PC-9 (cell line): ENCODE measurements at places on chromosomes 7 and 10. TPM values are rescaled to one million over a fixed set of nuclear protein-coding genes. Genes with fewer than 3 reads are reported as not detected.
A peak's percentile ranks its signal among the peaks of the same experiment; 100 is the strongest.

DNA sequence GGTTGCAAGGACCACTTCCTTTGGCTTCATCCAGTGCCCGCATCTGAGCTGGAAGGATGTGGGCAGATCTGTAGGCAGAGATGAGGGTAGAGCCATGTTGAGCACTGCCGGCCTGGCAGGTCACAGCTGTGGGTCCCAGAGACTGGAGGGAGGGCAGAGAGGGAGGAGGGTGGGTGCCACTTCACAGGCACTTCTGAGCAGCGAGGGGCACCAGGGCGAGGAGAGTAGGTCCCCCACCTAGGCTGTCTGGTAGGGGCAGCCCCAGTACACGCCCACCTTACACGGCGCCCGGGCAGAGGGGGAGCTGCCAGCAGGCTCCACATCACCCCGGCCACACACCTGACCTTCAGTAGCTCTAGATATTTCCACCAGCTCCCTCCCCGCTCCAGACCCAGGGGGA is 473.0 kb upstream of the FOXK1 start:
- H3K4me1 ChIP-seq: no peaks in the 10 kb centered on the region
- no peak overlapping the region for H3K27ac ChIP-seq
- DNase-seq: no peak
- no peaks in the 10 kb centered on the region for H3K36me3 ChIP-seq

- H3K36me3 ChIP-seq: no peaks in the 10 kb centered on the region
- no peak for DNase-seq
- peaks cover 18% of the 10 kb centered on the region for H3K4me1 ChIP-seq
Observed at GRCh38 chr10:73094986-73095480, 1.6 kb downstream of the P4HA1 start.

- H3K27ac ChIP-seq: peak overlapping the region; percentile 96
- no peaks in the 10 kb centered on the region for H3K36me3 ChIP-seq
- no peaks in the 10 kb centered on the region for H3K27me3 ChIP-seq
- no peak overlapping the region for H3K4me3 ChIP-seq
Observed at GRCh38 chr10:22816298-22816653, 101.9 kb upstream of the PIP4K2A start.

OR13A1 gene
- total RNA-seq: 0.15 TPM in 1 of 2 replicates, not detected in the other

KEL gene
- total RNA-seq: 0.46 TPM in 1 of 2 replicates, not detected in the other

ARHGAP22 gene
- 3.2 and 4.0 TPM in 2 replicates for total RNA-seq

- peaks cover 1% of the 10 kb centered on the region; the same call in 1 of the 2 replicates for H3K27me3 ChIP-seq
- H3K4me1 ChIP-seq: no peaks in the 10 kb centered on the region
- H3K27ac ChIP-seq: no peak overlapping the region
Observed at GRCh38 chr7:101386177-101386557, 23.5 kb downstream of the COL26A1 start.

DNA sequence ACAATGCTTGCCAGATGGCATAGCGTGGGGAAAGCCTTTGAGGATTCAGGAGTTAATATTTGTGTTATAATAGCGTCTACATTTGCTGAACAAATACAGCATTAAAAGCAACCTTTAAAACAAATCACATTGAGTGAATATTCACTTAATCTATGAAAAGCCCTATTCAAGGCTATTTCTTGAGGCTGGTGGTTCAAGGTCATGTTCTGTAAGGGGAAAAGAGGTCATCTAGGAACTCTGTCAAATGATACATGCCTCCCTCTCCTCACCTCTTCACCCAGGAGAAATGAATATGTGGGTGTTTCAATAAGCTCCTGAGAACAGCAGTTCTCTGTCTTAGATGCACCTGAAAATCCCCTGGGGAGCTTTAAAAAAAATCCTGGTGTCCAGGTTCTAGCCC is 303.0 kb downstream of the ELMO1 start:
- peaks cover under 1% of the 10 kb centered on the region; the same call in 1 of the 2 replicates for H3K27me3 ChIP-seq
- DNase-seq: no peak
- H3K4me3 ChIP-seq: no peak overlapping the region
- H3K27ac ChIP-seq: no peak overlapping the region
- no peaks in the 10 kb centered on the region for H3K36me3 ChIP-seq

DNA sequence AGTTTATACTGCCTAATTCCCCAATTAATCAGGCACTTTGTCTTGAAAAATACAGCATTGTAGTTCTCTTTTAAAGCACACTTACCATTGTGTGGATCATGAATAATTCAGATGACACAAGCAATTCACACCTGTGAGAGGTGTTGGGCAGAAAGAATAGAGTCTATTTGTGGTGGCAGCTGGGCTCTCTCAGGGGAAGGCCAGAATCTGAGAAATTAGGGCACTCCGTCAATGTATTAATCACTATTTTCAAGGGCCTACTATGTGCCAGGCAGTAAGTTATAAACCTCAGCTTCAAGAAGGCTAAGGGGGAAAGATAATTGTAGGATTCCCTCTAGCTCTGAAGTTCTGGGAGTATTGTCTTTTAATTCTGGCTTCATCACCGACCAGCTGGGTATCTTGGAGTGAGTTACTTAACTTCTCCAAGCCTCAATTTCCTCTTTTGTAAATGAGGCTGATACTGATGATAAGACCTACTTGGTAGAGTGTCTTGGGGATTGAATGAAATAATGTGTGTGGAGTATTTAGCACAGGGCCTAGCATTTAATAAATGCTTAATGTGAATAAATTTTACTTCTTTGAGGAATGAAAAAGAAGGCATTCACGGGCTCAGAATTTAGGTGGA is 2.5 kb downstream of the CHN2 start:
- DNase-seq: no peak
- no peaks in the 10 kb centered on the region for H3K36me3 ChIP-seq
- peaks cover 23% of the 10 kb centered on the region for H3K4me1 ChIP-seq
- H3K27me3 ChIP-seq: no peaks in the 10 kb centered on the region
- H3K27ac ChIP-seq: no peak overlapping the region

DNA sequence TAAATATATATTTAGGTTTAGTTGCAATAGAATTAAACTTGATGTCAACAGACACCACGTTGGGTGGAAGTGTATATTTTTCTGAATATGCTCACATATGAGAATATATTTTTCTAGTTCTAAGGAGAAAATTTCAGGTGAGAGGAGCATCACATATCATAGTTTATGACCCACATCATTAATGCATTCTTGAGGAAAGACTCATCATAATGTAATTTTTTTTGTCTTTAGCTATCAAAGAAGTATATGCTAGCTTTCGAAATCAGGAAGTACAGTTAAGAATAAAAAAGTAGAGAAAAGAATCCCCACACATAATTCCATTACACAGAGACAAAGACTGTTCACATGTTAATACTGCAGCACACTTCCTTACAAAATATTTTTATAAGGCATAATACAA is 30.4 kb downstream of the A1CF start:
- H3K36me3 ChIP-seq: no peaks in the 10 kb centered on the region
- no peak overlapping the region for H3K4me3 ChIP-seq
- DNase-seq: no peak
- H3K27me3 ChIP-seq: no peaks in the 10 kb centered on the region
- no peak overlapping the region for H3K27ac ChIP-seq
- H3K4me1 ChIP-seq: peaks cover 6% of the 10 kb centered on the region; the same call in 1 of the 2 replicates

AUTS2 gene
- total RNA-seq: not detected in 2 replicates

SFMBT2 gene
- total RNA-seq: 0.07 TPM in 1 of 2 replicates, not detected in the other

ENTPD1 gene
- not detected in 2 replicates for total RNA-seq

DNA sequence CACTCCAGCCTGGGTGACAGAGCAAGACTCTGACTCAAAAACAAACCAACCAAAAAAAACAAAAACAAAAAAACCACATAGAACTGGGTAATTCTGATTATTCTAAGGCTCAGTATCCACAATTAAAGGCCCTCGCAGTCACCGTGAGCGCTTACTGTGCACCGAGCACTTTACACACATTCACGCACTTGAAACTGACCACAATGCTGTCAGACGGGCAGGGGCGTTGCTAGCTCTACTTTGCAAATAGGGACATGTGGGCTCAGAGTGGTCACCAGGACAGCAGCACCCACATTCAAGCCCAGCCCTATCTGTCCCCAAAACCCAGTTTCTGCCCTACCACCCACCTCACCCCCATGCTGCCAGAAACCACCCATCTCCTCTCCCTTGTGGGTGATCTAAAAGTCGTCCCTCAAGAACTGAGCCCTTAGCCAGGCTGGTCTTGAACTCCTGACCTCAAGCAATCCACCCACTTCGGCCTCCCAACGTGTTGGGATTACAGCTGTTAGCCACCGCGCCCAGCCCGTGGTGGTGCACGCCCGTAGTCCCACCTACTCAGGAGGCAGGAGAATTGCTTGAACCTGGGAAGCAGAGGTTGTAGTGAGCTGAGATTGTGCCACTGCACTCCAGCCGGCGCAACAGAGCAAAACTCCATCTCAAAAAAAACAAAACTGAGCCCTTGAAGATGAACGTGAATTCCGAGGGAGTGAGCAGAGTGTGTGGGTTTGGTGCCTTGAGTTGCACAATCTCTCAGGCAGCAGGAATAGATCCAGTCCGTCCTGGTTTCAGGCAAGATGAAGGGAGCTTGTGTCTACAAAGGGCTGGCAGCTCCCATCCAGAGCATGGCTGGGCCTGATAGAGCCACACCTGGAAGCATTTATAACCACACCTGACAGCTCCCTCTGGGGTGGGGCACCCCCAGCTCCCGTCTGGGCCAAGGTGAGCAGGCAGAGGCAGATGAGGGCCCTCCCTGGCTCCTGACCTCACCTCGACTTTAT is 5.4 kb upstream of the HSPB1 start:
- DNase-seq: peak; percentile 90
- no peak overlapping the region for H3K4me3 ChIP-seq
- peaks cover 75% of the 10 kb centered on the region for H3K4me1 ChIP-seq
- peak overlapping the region; percentile 67 for H3K27ac ChIP-seq
- no peaks in the 10 kb centered on the region for H3K36me3 ChIP-seq
- no peaks in the 10 kb centered on the region for H3K27me3 ChIP-seq

COBL gene
- 49.4 and 51.4 TPM in 2 replicates for total RNA-seq

DNA sequence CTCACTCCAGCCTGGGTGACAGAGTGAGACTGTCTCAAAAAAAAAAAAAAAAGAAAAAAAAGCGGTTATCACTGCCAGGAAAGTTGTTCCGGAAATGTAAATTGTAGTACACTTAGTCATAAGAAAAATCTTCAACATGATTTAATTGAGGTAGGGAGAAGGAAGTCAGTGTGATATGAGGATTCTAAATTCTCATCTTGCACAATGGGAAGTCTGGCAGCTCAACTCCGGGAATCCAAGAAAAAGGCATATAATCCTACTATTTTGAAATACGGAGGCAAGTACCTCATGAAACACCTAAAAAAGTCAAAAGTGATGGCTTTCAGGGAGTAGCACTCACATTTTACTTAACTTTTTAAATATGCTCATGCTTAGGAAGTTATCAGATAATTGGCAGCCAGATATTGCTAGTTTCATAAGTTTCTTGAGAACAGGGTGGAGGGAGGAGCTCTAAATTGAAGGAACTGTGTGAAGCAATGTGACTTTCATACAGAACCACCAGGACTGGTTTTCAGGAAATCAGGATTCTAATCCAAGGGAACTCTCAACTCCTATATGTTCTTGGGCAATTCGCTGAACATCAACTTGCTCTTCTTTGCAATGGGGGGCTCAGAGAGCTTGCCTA is 2.7 kb upstream of the C7orf25 start:
- H3K27ac ChIP-seq: peak overlapping the region; percentile 53
- H3K36me3 ChIP-seq: peaks cover 20% of the 10 kb centered on the region
- peaks cover 18% of the 10 kb centered on the region for H3K4me1 ChIP-seq
- H3K4me3 ChIP-seq: no peak overlapping the region
- no peaks in the 10 kb centered on the region for H3K27me3 ChIP-seq

- H3K27ac ChIP-seq: no peak overlapping the region
- H3K4me1 ChIP-seq: no peaks in the 10 kb centered on the region
Observed at GRCh38 chr7:70325509-70326101, 727.3 kb downstream of the AUTS2 start.

TCAF2 gene
- 2.5 and 3.0 TPM in 2 replicates for total RNA-seq

TSPAN13 gene
- 26.5 and 31.1 TPM in 2 replicates for total RNA-seq

ANXA11 gene
- 287 and 318 TPM in 2 replicates for total RNA-seq

MYPN gene
- total RNA-seq: 3.9 and 4.1 TPM in 2 replicates

GRCh38 chr10:129293991-129294700 is 172.9 kb upstream of the MGMT start:
- no peak overlapping the region for H3K27ac ChIP-seq
- H3K4me1 ChIP-seq: no peaks in the 10 kb centered on the region
- H3K36me3 ChIP-seq: no peaks in the 10 kb centered on the region
- DNase-seq: no peak
- no peaks in the 10 kb centered on the region for H3K27me3 ChIP-seq

- no peak for DNase-seq
- no peaks in the 10 kb centered on the region for H3K36me3 ChIP-seq
- H3K4me1 ChIP-seq: no peaks in the 10 kb centered on the region
- no peak overlapping the region for H3K4me3 ChIP-seq
Observed at GRCh38 chr7:98681511-98681910, 64.4 kb downstream of the NPTX2 start.

DNA sequence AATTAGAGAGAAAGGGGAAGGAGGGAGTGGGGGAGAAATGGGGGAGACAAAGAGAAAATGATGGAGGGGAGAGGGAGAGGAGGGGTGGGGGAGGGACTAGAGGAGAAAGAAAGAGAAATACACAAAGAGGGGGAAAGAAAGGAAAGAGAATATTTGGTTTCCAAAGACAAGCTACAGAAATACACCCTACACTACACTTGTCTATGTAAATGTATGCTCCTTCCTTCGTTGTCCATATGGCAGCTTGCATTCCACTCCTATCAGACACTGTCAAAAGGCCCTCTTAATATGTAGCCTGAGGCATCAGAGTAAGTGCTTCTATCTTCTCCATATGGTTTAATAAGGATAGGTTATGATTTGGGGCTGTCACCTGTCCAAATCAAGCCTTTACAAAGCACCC is 92.8 kb upstream of the FEZF1 start:
- no peak for DNase-seq
- no peak overlapping the region for H3K4me3 ChIP-seq
- no peaks in the 10 kb centered on the region for H3K4me1 ChIP-seq
- no peak overlapping the region for H3K27ac ChIP-seq
- no peaks in the 10 kb centered on the region for H3K36me3 ChIP-seq

DNA sequence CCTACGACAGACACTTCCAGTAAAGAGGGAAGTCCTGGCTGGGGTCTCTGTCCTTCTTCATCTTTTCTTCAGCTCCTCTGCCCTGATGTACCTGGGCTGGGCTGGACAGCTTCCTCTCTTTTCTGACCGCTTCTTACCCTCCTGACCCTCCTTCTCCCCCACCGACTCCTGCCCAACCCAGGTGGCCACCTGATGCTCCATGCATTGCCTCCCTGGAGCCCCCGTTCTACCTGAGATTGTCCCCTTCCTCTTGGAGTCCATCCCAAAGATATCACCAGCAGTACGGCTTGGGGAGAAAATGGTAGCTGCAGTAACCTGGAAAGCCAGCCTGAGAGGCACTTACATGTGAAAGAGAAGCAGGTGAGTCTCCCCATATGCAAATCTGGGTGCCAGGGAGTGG is 566.3 kb downstream of the TCERG1L start:
- DNase-seq: no peak
- no peaks in the 10 kb centered on the region for H3K4me1 ChIP-seq
- no peaks in the 10 kb centered on the region for H3K36me3 ChIP-seq
- no peak overlapping the region for H3K27ac ChIP-seq
